ENCODE measurements at places on chromosomes 12 and 14. TPM values are rescaled to one million over a fixed set of nuclear protein-coding genes. Genes with fewer than 3 reads are reported as not detected.

- DNase-seq: no peak
Observed at GRCh38 chr14:92400579-92401444, 77.8 kb downstream of the SLC24A4 start.

- no peak for DNase-seq
Observed at GRCh38 chr14:92607702-92608429, 94.3 kb downstream of the RIN3 start.

The PMCH gene
- total RNA-seq: not detected

DNA sequence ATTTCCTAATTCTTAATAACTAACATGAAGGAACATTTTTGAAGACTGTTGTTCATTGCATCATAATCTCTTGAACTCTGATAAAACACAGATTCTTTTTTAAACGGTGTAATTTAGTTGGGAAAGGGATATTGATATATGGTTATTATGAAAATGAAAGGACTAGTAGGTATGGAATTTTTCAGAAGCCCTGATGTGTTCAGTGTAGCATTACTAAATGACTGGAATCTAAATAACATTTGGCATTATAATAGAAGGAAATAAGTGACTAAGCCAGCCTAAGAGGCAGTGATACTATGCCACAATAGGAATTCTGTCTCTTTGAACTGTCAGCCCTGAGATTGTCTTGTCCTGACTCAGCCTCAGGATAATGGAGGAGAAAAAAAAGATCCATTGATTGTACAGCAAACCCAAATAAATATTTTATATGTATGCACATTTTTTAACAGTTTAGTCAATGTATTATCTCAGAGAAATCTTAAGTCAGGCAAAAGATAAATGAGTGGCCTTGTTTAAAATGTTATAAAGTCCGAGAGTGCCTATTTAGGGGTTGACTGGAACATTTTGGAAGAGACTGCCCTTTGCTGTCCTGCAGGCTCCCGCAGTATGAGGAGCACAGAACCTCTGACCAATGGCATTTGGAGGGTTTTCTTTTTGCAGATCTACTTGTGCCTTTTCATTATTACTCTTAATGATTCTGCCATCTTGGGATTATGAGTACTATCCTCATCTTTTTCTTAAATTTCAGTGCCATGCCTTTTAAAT is 271.2 kb downstream of the EGLN3 start:
- no peak for DNase-seq

DNA sequence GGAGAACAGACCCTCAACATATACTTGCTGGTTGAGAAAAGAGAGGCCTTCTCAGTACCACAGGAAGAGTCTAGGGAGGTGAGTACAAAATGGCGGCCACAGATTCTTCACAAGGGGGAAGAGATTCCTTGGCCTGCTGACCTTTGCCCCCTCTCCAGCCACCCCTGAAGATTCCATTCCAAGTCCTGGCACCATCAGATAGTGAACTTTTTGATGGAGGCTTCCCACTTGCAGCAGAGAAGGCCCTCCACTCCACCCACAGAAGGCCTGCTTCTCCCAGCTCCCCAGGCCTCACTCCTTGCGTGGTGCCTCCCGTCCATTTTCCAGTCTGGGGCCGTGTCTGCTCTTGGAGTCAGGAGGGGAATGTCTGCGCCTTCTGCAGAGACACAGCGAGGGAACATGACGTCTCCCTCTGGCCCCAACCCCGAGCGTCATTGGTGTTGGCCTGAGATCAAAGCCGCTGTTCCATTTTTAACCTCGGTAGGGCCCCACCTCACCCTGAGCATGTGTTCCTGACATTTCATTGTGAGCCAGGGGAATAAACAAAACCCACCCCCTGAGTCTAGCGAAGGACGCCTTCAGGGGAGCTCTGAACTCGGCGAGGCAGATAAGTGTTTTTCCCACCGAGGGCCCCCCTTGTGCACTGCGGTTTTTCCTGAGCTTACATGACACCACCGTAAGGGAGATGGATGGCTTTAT is 268.7 kb upstream of the TBX3 start:
- no peak for DNase-seq

All from HT-29 (cell line).